Stimulated activated CD4-positive, alpha-beta T cell treated with anti-CD3 and anti-CD28 coated beads, TNF-alpha, amount 100 ng/mL, for 1 hour (primary cell): ENCODE measurements at places on chromosomes 7 and 10.

DNA sequence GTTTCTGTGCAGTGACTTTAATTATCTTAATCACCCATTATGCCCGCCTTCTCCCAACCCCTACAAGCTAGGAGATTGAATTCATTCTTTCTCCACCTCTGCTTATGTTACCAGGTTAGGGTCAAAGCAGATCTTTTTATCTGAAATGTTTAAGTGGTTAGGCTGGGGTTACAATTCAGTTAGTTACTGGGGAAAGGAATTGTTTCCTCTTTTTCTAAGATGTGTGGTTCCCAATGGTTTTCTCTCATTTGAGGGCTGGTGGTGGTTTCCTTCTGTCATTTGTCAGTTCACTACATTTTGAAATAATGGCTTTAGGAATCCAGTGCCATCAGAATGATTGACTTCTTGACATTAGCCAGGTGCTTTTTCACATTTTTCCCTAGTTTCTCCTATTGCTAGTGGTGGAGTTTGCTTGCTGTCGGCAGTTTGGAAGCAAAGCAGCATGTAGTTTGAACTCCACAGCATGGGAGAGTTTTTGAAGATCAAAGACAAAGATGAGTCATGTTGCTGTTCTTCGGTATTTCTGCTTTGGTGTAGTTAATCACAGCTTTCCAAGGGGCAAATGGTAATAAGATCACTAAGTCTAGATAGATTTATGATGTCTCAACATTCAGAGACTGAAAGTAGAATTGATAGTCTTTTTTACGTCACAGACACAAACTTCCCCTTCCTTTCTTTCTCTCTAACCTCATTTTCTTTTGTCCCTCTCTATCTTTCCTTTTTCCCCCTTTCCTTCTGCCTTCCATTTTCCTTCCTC, 168.2 kb downstream of the SND1 start:
- no peak for DNase-seq

DNA sequence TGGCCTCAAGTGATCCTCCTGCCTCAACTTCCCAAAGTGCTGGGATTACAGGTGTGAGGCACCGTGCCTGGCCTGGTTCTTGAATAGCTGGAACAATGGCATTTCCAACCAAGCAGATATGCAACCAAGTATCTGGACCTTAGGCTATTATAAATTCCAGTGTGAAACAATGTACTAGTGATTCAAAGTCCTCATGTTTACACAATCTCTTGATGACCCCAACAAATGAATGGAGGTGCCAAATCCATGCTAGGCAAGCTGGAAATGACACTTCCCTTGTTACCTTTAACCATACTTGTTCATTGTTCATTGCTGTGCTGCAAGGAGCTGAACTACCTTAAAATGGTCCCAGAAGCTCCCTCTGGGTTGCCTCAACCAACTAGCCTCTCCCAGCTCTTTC, 282.2 kb upstream of the KLF14 start:
- DNase-seq: no peak

DNA sequence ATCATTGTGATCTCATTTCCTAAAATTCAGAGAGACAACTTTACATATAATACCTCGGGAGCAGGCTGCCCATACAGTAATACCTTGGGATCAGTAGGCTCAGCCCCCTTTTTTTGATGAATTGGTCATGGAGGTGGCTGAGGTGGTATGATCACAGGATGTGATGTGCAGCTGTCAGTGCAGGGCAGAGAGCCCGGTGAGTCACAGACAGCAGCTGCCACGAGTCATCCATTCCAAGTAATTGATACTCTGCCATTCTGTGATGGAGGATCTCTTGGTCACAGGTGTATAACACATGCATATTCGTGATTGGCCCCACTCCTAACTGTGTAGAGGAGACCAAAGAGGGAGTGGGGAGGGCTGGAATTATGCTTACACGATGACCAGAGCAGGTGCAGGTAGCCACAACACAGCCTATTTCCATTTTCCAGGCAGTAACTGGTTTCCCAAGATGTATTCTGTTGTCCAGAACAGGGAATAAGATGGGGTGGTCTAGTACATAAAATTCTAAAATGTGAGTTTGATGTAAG, 14.1 kb downstream of the NRCAM start:
- DNase-seq: no peak

DNA sequence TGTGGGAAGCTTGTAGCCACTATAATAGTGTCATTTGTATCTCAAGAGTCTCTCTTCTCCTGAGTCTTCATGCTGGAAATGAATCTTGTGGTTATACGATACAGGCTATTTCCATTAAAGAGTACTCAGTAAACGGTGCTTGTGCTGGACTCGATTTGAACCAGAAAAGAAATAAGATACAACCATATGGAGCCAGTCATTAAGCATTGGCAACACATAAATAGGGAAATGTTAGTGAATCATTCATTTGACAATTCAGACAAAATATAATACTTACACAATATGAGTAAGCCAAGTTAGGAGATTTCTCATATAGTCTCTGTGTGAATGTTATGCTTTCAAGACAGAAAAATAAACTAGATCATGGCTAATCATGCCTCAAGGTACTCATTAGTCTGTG, 356.8 kb downstream of the PLXDC2 start:
- no peak for DNase-seq

DNA sequence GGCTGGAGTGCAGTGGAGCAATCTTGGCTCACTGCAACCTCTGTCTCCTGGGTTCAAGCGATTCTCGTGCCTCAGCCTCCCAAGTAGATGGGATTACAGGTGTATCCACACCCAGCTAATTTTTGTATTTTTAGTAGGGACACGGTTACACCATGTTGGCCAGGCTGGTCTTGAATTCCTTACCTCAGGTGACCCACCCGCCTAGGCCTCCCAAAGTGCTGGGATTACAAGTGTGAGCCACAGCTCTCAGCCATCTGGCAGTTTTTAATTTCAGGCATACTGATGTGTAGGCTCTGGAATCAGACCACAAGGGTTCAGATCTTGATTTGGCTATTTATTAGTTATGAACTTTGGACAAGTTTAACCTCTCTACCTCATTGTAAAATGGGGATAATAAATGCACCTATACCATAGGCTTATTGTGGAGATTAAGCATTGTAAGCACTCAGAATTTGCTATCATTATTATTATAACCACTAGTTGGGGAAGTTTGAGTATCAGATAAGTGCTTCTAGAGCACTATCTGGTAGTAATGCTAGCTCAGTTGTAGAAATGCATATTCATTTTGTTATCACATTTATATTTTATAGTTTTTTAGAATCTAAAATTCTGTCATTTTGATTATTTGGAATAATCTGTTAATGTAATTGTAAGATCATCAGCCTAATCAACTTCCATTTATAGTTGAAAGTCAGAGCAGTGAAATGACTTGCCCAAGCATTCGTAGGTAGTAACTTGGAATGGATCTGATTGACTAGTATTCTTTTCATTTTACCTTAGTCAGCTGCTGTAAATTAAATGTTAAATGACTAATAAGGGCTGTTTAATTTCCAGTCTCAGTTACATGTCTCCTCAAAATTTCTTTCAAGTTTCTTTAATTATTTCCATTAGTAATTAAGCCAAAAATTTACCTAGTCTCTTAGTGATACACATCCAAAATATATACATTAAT, 22.5 kb downstream of the KMT2E start:
- DNase-seq: no peak
